Esophagus mucosa (tissue), 1 donor: ENCODE measurements at places on chromosomes 11 and 22. TPM values are rescaled to one million over a fixed set of nuclear protein-coding genes. Genes with fewer than 3 reads are reported as not detected.
A peak's percentile ranks its signal among the peaks of the same experiment; 100 is the strongest.

P2RY2 gene
- total RNA-seq, result 44.3 TPM

TMEM151A gene
- total RNA-seq, result not detected

DNA sequence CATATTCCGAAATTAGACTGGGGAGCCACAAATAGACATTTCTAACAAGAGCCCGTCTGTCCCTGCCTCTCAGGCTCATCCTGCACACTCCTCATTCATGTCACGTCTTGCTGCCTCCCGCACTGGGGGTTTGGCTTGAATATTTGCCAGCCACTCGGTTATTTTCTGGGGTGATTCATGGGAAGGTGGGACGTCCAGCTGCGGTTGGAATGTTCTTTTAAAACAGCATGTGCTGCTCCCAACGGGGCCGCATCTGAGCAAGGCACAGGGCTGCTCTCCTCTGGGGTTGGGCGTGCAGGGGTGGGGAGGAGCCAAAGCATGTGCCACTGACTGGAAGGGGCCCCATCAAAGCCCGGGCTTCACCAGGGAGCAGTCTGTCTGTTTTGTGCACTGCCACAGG, 25.9 kb upstream of the SLC5A4 start:
- peak; percentile 48 for ATAC-seq

GRCh38 chr11:110031171-110031570, 62.0 kb upstream of the ZC3H12C start:
- ATAC-seq, result no peak

GRCh38 chr11:97743205-97743742, 1277.5 kb upstream of the CNTN5 start:
- no peak for ATAC-seq
